Right atrium auricular region (tissue), 2 donors: ENCODE measurements at places on chromosomes 12 and 14. TPM values are rescaled to one million over a fixed set of nuclear protein-coding genes. Genes with fewer than 3 reads are reported as not detected.

DNA sequence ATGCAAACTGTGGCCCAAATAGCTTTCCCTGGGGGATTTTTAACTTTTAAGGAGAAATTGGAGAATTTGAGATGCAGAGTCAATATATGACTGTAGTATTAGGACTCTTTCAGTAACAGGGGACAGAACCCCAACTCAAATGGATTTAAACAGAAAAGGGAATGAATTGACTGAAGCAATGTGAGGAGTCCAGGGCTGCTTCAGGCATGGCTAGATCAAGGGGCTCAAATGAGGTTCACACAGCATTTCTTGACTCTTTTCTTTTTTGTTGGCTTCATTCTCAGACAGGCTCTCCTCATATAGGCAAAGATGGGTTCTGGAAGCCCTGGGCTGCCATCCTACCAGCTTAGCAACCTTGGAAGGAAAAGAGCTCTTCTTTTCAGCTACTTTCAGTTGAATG, 13.6 kb downstream of the HNF1A start:
- DNase-seq = no peak

- no peak for DNase-seq
These were observed 1.2 kb downstream of the PTPRO start for GRCh38 chr12:15323480-15323879.

- no peak for DNase-seq
These were observed 1.1 kb upstream of the VCPKMT start for GRCh38 chr14:50117456-50117855.

The SLC17A8 gene
- total RNA-seq = not detected
